ENCODE measurements at places on chromosomes 16 and 17.
A peak's percentile ranks its signal among the peaks of the same experiment; 100 is the strongest.

DNA sequence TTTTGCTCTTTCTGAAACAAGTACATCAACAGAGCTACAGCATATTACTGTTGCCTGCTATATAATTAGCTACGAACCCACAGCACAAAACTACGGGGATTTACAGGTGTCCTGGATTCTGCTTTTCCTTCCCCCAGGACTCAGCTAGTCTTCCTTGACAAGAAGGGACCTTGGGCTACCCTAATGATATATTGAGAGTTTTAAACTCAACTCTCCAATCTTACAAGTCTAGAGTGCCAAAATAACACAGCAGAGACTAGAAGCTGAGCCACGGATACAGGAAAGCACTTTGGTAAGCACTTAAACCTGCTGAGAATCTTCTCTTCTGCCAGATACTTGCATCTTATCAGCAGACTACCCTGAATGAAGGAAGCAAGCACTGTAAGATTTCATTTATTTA, 161.4 kb upstream of the C17orf78 start:
- DNase-seq, result no peak

GRCh38 chr16:48542966-48543365, 67.0 kb downstream of the N4BP1 start:
- no peak for DNase-seq

- DNase-seq, result no peak
Measured at GRCh38 chr16:5903832-5904231, 806.2 kb upstream of the EEF2KMT start.

DNA sequence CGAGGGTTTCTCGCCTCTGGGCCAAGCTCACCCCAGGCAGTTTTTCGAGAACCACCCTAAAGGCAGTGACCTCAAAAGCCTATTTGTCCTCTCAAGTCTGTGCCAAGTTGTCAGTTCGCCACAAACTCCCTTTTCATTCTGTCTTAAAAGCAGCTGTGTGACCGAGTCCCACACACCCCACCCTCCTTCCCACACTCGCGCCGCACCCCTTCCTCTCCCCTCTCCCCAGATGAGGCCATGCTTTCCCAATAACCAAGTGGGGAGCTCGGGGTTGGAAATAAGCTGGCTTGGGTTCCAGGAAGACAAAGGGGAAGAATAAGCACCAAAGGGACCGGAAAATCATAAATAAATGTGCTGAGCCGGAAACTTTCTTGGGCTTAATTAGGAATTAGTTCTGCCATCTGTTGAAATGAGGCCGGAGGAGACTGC, 36.7 kb downstream of the GRIN2C start:
- DNase-seq, result no peak

- DNase-seq, result no peak
Measured at GRCh38 chr17:8227238-8227581, 16.8 kb upstream of the AURKB start.

GRCh38 chr16:3364774-3365427, 9.2 kb downstream of the OR2C1 start:
- DNase-seq, result peak; percentile 60

DNA sequence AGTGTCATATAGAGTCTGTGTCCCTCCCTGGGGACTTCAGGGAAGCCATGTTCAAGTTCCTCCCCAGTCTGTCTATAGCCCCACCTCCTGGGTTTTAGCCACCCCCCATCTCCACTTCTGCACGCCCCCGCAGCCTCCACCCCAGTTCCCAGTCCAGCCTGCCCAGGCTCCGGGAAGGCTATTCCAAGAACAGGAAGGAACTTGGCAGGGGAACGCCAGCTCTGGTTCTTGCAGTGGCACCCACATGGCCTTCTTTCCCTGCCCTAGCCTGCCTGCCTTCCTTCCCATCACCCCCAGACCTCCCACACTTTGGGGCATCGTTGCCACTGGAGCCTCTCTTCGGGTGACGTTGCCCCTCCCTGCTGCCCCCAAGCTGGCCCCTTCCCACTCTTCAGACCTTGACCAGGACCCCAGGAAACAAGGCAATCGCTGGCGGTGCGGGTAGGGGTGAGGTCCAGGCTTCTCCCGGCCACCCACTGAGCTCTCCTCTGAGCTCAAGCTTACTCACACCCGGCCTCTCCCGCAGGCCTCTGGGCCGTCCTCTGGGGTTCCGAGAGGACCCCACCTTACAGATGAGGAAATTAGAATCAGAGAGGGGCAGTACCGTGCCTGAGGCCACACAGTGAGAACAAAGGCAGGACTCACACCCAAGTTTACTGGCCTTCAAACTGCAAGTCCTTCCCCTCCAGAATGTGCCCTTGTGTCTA, 9.2 kb upstream of the CES4A start:
- no peak for DNase-seq

DNA sequence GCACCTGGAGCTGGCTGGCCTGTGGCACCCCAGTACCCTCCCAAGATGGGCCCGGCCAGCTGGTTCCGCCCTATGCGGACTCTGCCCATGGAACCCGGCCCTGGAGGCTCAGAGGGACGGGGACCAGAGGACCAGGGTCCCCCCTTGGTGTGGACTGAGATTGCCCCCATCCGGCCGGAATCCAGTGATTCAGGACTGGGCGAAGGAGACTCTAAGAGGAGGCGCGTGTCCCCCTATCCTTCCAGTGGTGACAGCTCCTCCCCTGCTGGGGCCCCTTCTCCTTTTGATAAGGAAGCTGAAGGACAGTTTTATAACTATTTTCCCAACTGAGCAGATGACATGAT, 12.0 kb downstream of the TBX21 start:
- no peak for DNase-seq

- DNase-seq, result no peak
Measured at GRCh38 chr17:70956726-70957125, 787.4 kb downstream of the KCNJ2 start.

DNA sequence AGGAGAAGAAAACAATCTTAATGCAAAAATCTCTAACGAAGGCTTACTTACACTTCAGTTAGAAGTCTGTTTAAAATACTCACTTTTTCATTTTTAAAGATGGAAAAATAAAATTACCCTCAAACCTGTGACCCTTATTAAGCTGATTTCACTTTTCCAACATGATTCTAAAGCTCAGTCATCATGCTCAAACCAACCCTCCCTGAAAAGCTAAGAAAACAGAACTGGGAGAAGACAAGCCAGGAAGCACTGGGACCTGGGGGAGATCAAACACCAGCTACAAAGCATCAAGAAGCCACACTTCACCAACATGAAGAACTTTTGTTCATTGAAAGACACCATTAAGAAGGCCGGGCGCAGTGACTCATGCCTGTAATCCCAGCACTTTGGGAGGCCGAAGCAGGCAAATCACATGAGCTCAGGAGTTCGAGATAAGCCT, 88.8 kb downstream of the LITAF start:
- no peak for DNase-seq

- no peak for DNase-seq
Measured at GRCh38 chr17:77861133-77861695, 97.3 kb upstream of the TNRC6C start.

DNA sequence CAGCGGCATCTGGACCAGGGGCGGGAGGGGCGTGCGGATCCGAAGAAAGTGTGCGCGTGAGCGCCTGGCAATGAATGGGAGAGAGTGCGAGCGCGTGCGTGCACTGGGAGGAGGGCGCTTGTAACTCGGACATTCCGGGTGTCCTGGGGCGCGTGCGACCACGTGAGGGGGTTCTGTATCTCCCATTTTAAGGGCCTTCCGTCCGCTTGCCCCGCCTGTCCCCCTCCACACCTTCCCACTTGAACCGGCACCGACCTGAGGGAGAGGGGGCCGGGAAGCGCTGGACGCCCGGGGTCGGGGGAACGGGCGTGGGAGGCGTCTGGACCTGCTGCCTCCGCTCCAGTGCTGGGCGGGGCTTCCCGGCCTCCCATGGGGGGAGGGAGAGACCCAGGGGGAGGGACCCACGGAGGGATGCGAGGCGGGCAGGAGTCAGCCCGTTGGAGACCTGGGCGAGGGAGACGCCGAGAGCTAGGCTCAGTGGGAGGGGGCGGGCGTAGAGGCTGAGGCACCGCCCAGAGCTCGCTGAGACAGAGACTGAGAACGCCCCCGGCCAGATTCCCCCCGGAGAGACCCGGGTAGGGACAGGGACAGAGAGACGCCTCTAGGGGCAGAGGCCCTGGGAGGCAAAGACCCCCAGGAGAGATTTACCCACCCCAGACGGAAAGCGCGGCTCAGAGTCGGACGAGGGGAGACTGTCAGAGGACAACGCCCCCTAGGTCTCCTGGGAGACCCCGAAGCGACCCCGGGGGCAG, at the start of gene KREMEN2:
TSS of gene KREMEN2 (plus strand) at position 553 of the 752 bp plus-strand sequence. CDS start 246 bp downstream, outside the sequence.
- DNase-seq, result no peak

GRCh38 chr17:39926135-39926587, 1.2 kb downstream of the ORMDL3 start:
- no peak for DNase-seq

DNA sequence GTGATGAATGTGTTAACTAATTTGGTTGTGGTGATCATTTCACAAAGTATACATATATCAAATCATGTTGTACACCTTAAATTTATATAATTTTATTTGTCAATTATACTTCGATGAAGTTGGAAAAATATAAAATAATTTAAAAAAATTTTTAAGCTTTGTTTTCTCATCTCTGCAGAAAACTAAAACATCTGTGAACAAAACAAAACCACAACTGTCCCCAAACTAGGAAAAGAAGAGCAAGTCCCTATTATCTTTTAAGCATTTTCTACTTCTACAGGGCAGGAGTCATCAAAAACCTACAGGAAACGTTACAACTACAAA, 6.5 kb downstream of the HSDL1 start:
- DNase-seq, result no peak

GRCh38 chr16:85819245-85819644, 19.8 kb downstream of the COX4I1 start:
- peak; percentile 80 for DNase-seq

DNA sequence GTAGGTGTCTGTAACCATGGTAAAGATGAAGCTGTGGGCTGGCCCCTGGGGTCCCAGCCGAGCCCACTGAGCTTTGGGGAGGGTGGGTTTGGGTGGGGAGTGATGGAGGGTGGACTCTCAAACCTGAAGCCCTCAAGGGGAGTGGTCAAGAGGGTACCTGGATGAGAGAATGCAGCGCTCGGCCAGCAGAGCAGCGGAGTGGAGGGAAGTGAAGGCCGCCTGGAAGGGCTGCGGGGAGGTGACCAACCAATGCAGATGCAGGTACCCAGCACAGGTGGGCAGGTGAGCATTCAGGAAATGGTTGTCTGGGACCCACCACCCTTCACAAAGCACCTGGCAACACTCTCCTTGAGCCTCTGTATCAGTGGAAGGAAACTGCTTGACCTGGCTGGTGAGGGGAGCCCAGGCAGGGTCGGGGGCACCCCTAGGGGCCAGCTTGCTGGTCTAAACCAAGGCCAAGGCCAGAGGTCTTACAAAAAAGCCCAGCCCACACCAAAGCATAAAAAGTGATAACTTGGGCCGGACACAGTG, 3.4 kb upstream of the SLC5A10 start:
- DNase-seq, result no peak

GRCh38 chr17:71948703-71949422, 172.0 kb upstream of the SOX9 start:
- no peak for DNase-seq

GRCh38 chr16:56872863-56873391, 7.9 kb downstream of the SLC12A3 start:
- no peak for DNase-seq

DNA sequence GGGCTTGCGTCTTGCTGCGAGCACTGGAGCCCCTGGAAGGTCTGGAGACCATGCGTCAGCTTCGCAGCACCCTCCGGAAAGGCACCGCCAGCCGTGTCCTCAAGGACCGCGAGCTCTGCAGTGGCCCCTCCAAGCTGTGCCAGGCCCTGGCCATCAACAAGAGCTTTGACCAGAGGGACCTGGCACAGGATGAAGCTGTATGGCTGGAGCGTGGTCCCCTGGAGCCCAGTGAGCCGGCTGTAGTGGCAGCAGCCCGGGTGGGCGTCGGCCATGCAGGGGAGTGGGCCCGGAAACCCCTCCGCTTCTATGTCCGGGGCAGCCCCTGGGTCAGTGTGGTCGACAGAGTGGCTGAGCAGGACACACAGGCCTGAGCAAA, 7.4 kb downstream of the MPG start:
- no peak for DNase-seq

- DNase-seq, result no peak
Measured at GRCh38 chr17:44353672-44354331, 8.7 kb downstream of the GRN start.

All from activated CD8-positive, alpha-beta memory T cell treated with anti-CD3 and anti-CD28 coated beads for 48 hours (primary cell).